T-helper 9 cell (primary cell): ENCODE measurements at places on chromosomes 5 and 9.

DNA sequence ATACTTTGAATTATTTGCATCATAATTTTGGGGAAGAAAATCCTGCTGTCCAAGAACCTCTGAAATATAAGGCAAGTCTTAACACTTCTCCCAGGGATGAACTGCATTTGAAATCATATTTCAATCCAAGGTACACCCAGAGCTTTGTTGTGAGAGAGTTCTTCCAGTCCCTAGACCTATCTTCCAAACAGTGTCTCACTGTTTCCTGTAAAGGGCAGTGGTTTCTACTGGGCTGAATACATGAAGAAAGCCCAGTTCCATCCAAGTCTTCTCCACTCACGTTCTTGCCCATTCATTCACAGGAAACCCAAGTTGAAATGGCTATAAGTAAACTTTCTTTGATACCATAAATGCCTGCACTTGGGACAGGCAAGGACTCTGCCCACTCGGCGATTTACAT is 108.3 kb upstream of the LHFPL2 start:
- DNase-seq: no peak

- no peak for DNase-seq
Observed at GRCh38 chr5:96195123-96195522, 233.5 kb upstream of the ELL2 start.

DNA sequence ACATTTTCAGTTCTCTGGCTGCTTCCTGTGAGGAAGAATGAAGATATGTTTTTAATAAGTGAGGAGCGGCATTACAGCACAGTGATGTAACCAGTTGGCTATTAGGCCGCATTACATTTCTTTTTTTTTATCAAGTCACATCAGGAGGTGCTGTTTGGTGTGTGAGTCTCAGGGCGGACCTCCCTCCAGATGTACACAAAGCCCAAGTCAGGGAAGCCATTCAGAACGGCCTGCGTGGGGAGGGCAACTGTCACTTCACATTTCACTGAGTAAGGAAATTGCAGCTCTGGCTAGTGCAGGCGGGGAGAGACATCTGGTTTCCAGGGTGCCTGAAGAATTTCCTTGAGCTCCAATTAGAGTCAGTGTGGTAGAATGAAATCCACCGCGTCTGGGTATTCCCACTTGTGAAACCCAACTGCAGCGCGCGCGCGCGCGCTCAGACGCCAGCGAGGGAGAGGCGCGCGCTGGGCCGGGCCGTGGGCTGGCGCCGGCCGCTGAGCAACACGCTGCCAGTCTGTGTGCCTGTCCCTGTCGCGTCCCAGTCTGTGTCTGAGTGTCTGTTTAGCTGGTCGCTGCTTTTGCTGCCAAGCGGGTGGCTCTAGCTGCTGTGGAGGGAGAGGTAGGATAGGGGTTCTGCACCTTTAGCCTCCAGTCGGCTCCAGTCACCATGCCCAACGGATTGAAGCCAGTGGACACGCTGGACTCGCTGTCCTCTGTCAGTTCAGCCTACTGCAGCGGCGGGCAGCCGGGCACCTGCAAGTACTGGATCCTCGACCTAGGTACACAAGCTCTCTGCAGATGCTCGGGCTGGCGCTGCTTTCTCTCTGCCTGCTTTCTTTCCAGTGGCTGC is 140.8 kb upstream of the OTULINL start:
- DNase-seq: no peak

DNA sequence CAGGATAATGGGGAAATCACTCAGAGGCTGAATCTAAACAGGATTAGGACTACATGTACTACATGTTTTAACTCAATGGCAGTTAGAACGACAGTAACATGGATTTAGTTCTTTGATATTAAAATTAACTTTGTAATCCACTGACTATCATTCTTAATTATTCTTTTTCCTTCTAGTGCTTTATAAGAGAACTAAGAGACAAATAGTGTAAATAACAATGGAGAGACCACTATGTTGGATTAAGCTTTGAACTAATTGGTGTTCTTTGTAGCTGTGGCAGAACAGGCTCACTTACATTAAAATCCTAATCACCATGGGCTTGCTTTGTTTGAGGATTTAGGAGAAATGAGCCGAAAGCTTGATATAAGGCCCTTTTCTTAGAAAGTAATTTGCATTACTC is 18.8 kb downstream of the NMRK1 start:
- no peak for DNase-seq

- DNase-seq: no peak
Observed at GRCh38 chr9:17470036-17470813, 108.6 kb upstream of the SH3GL2 start.

DNA sequence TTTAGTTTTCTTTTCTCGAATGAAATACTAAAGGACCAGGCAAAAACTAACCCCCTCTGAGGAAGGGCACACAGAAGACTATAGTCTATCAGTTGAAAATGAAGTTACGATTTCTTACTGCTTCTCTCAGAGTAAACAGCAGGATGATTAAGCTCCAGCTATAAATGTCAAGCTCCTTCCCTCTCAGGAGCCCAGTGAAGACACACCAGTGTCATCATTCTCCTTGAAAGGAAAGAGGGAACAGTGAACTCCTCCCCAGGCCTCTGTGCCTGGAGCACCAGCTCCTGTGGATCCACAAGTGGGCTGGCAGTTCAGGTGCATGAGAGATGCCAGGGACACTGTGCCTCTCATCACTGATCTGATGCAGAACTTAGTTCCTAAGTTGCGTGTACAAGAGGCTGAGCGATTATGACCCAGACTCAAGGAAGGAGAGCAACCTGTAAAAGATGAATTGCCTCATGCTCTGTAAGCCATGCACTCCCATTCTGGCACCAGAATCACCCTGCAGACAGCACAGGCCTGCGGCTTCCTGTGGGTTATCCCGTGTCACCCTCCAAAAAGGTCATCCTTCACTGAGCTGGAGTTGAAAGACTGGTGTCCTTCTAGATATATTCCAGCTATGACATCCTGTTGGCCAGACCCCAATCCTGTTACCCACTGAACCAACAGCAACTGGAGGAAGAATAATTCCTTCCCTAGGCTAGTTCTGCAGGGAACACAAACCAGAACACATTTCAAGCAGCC is 394.0 kb downstream of the SEMA5A start:
- DNase-seq: no peak

GRCh38 chr9:35814106-35814840 is 569 bp downstream of the HINT2 start:
- DNase-seq: no peak

- DNase-seq: no peak
Observed at GRCh38 chr5:79471556-79471955, 42.4 kb downstream of the HOMER1 start.

DNA sequence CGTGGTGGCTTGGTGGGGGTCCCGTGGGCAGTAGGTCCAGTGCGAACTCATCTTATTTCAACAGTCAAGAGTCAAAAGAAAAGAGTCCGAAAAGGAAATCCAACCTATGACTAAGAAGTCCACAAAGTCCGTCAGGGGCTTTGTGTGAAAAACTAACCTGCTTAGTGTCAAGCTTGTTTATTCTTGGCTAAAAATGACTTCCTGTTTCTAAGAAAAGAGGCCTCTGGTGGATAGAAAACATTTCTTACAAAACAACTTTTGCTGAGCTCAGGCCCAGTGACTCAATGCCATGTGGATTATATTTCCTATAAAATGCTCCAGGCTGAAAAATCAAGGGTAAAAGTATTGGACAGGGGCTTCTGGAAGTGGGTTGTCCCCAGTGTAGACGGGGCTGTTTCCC is 105.9 kb downstream of the GADD45G start:
- no peak for DNase-seq

DNA sequence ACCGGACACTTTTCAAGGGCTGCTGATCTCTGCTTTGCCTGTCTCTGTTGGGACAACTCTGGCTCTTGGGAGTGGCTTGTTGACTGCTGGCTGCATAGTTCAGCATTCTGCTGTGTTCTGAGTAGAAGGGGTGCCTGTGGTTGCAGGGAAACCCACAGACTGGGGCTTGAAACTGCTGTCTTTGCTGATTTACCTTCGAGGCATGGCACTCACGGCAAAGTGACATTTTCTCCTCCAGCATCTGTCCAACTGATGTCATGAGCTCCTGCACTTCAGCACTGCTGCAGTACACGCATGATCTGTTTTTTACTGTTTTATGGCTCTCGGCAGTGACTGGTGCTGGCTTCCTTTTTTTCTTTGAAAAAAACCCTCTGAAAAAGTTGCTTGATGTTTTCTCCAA is 69.2 kb downstream of the SPATA31D1 start:
- no peak for DNase-seq

DNA sequence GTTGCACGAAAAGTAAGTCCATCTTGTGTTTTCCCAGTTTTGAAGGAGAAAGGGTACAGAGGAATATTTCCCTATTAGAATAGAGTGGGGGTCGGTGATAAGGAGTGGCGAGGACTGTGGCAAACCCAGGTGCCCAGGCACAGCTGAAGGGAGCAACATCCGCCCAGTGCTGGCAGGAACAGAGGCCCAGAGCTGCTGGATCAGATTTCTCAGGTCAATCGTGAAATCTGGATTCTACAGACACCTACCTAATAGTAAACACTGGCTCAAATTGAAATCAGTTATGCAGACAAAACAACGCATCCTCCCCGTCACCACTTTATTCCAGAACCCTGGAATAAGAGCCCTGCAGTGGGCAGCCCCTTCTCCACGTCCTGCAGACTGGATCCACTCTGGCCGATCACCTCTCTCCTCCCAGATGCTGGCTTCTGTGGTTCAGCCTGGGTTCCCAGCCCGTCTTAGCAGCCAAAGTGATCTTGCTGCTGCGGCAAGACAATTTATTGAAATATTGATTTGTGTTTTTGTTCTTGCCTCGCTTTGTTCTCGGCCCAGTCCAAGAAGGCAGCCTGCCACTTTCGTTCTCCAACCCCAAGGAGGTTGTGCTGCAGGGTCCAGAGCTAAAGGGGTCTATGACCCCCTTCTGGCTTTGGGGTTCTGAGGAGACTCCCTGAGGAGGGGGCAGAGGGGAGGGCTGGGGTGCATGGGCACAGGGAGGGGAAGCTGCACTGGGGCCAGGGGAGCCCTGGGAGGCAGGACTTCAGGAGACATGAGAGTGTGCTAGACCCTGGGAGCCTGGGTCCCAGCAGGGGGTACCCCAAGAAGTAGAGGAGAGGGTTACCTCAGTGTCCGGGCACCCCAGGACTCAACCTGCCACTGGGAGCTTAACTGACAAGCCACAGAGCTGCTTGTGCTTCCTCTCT is 103.3 kb downstream of the ZNF354C start:
- DNase-seq: no peak

GRCh38 chr5:78547731-78548615 is 100.6 kb downstream of the LHFPL2 start:
- DNase-seq: no peak

DNA sequence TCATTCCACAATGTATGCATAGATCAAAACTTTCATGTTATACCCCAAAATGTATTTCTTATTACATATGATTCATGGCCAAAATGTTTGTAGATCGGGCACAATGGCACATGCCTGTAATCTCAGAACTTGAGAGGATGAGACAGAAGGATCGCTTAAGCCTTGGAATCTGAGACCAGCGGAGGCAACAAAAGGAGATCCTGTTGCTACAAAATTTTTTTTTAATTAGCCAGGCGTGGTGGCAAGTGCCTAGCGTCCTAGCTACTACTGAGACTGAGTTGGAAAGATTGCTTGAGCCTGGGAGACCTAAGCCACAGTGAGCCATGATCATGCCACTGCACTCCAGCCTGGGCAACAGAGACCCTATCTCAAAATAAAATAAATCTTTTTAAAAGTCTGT is 89.9 kb downstream of the MAPKAP1 start:
- no peak for DNase-seq

GRCh38 chr5:94508461-94509148 is 109.8 kb downstream of the KIAA0825 start:
- DNase-seq: no peak

GRCh38 chr9:78144663-78145377 is 91.1 kb upstream of the CEP78 start:
- DNase-seq: no peak

GRCh38 chr5:178114325-178115135 is 1.2 kb downstream of the N4BP3 start:
- peak; percentile 44 for DNase-seq

DNA sequence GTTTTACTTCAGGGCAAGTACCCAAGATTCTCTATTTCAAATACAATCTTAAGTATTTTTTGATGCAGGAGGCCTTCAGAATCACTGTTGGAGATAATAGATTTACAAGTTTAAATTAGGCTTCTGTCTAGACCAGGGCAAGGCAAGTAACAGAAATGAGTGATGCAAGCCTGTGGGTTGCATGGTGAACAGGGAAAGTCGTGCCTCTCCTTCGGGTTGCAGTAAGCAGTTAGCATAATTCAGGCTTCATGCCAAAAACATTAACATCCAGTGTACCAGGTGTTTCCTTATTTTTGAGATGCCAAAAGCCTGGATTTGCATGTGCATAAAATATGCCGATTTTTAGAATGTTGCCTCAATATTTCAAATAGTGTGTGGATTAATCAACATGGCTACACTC is 369.0 kb downstream of the CAAP1 start:
- no peak for DNase-seq

DNA sequence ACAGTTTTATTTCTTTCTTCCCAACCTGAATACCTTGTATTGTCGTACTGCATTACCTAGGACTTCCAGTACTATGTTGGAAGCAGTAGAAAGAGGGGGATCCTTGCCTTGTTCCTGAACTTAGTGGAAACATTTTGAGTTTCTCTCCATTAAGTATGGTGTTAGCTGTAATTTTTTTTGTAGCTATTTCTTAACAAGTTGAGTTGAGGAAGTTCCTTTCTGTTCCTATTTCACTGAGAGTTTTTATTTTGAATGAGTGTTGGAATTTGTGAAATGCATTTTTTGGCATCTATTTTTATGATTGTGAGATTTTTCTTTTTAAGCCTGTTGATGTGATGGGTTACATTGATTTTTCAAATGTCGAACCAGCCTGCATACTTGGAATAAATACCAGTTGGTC is 49.0 kb downstream of the FSD1L start:
- no peak for DNase-seq

- no peak for DNase-seq
Observed at GRCh38 chr5:155460501-155460931, 447.0 kb downstream of the KIF4B start.

- DNase-seq: no peak
Observed at GRCh38 chr5:79689541-79690466, at the start of gene CMYA5. TSS of gene CMYA5 (plus strand) at chr5:79689836. CDS start at chr5:79689908, 72 bp downstream.

- no peak for DNase-seq
Observed at GRCh38 chr5:136228136-136228757, 35.3 kb upstream of the SMIM32 start.

DNA sequence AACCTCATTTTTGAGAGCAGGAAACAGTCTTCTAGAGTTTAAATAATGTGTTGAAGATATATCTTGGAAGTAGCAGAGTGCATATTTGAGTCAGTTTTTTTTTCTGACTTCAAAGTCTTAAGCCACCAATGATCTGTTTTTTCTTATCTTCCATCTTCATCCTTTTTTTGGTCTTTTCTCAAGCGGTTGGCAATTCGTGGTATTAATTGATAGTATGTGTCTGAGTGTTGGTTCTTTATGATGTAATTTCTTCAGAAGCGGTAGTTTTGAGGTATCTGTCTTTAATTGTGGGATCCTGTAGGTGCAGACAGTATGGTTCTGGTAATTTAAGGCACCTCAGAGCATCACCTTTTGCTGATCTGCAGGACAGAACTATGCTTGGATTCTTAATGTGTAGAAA is 3.9 kb downstream of the CSNK1G3 start:
- no peak for DNase-seq
